G401 (cell line): ENCODE measurements at places on chromosomes 7 and 10. TPM values are rescaled to one million over a fixed set of nuclear protein-coding genes. Genes with fewer than 3 reads are reported as not detected.

The HOXA4 gene
- not detected in 2 replicates for total RNA-seq

The FKBP6 gene
- not detected in 2 replicates for total RNA-seq

The PPP1R17 gene
- not detected in 2 replicates for total RNA-seq

The CPA5 gene
- total RNA-seq, result not detected in 2 replicates

The UROS gene
- 143 and 148 TPM in 2 replicates for total RNA-seq

The KCP gene
- 2.8 and 4.7 TPM in 2 replicates for total RNA-seq

The MEOX2 gene
- total RNA-seq, result not detected in 2 replicates

The SLC16A12 gene
- not detected in 2 replicates for total RNA-seq

The TRIL gene
- total RNA-seq, result not detected in 2 replicates

The SPDYE2B gene
- total RNA-seq, result not detected in 2 replicates

GRCh38 chr7:27150568-27151340, 1.6 kb downstream of the HOXA3 start:
- DNase-seq, result peak; percentile 51

DNA sequence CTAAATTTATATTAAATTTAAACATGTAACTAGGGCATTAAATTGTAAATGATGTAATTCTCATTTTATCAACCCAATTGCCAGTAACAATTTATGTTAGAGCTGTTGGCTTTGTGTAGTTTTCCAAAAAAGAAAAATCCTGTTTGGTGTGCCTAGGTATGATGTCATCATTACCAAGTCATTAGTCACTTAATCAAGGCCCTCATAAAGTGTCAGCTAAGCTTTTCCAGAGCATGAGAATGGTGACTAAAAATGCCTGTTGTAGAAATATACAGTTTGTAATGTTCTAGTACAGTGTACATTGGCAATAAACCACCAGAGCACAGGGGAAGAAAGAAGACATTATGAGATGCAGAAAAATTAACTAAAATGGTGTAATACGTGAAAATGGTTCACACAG, 593.8 kb upstream of the ANKRD30A start:
- DNase-seq, result no peak

- DNase-seq, result no peak
Measured at GRCh38 chr10:124219655-124220054, 126.3 kb upstream of the CHST15 start.

GRCh38 chr7:40219917-40220316, 85.1 kb downstream of the SUGCT start:
- DNase-seq, result no peak

GRCh38 chr10:105785721-105786120, 1144.6 kb downstream of the SORCS3 start:
- DNase-seq, result no peak

DNA sequence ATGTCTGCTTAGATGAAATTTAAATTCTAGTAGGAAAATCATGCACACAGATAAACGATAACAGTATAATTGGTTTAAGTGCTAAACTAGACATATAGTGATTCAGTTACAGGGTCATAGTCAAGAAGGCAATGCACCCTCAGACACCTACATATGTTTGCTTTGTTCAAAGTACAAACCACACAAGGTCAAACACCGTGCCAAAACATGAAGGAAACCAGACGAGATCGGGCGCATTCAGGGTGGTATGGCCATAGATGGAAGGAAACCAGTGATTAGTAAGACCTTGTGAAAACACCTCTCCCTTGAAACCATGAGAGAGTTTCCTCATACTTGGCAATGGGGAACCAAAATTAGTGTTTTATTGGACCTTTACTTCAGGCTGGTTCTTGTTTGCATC, 906.9 kb downstream of the PCDH15 start:
- no peak for DNase-seq

DNA sequence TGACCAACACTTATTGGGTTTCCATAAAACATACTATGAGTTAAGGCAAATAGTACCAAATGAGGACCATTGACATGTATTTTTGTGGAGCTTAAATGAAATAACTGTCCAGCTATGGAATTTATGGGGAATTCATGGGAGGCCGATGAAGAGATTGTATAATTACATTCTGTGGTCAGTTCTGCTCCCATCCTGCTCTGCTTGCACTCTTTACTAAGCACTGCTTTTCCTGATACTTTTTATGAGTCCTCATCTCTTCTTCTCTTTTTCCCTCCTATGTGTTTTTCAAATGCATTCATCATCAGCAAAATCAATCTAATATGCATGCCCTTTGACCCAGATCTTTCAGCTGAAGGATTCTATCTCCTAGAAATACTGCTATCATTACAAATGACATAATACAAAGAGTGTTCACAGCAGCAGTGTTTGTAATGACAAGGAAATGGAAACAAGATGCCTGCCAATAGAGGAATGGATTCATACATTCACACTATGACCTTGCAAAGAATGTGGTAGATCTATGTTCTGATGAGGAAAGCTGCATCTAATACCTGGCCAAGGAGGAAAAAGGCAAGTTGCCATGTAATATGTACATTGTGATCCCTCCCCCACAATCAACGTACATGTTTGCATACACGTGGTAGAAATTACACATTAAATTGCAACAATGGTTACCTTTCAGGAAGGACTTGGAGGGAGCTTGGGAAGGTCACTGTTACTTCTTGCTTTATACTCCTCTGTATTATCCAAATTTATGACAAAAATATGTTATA, 73.9 kb downstream of the PCGF5 start:
- no peak for DNase-seq

DNA sequence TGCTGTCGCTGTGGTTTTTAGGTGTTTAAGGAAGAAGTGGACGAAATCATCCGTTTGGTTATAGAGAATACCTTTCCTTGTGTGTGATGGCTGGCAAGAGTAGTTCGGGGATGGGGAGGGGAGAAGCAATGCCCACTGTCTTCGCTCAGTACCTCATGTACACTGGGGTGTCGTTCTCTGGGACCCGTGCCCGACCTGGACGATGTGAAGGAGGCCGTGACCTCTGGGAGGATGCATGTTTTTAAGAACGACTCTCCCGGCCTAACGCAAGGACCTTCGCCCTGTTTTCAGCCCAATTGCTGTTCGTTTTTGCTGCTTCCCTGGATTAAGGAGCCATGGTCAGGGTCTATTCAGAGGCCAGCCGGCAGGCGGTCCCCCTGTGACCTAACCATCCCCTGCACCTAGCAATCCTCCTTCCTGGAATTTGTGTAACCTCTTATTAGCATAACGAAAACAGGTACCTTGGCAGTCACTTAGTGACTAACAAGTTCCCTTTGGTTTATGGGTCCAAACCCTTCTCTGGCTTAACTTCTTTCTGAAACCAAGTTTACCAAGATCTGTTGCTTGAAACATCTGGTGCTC, 1.3 kb downstream of the NFE2L3 start:
- DNase-seq, result peak; percentile 12

DNA sequence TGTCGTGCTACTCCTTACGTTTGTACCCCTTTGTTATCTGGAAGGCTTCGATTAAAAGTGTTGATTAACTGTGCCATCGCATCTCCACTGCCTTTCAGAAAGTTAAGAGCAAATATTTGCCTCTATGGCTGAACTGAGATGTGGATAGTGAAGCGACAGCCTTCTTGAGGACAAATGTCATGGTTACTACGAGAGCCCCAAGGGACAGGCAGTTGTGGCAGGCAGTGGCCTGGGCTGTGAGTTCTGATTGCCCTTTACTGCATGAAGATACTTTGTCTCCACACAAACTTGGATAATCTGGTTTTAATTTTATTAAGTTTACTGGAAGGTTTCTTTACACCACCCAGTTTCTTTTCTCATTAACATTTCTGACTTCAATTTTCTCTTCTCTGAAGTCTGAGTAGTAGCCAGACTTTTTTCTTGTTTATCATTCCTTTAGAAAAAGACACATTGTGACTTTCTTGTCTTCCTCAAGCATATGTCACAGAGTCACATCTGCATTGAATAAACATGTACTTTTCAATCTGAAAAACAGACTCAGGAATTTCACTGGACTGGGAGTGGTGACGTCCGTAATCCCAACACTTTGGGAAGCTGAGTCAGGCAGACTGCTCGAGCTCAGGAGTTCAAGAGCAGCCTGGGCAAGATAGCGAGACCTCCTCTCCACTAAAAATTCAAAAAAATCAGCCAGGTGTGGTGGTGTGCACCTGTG, 1.5 kb downstream of the TAS2R41 start:
- DNase-seq, result no peak

GRCh38 chr7:129227646-129228578, 3.1 kb downstream of the AHCYL2 start:
- no peak for DNase-seq

GRCh38 chr10:37476285-37476684, 350.9 kb downstream of the ANKRD30A start:
- DNase-seq, result no peak

GRCh38 chr10:18140149-18140956, at the start of gene CACNB2:
Gene CACNB2 (plus strand): TSS chr10:18140424.
- peak; percentile 68 for DNase-seq

- no peak for DNase-seq
Measured at GRCh38 chr10:12252882-12253546, 57.0 kb downstream of the CDC123 start.

DNA sequence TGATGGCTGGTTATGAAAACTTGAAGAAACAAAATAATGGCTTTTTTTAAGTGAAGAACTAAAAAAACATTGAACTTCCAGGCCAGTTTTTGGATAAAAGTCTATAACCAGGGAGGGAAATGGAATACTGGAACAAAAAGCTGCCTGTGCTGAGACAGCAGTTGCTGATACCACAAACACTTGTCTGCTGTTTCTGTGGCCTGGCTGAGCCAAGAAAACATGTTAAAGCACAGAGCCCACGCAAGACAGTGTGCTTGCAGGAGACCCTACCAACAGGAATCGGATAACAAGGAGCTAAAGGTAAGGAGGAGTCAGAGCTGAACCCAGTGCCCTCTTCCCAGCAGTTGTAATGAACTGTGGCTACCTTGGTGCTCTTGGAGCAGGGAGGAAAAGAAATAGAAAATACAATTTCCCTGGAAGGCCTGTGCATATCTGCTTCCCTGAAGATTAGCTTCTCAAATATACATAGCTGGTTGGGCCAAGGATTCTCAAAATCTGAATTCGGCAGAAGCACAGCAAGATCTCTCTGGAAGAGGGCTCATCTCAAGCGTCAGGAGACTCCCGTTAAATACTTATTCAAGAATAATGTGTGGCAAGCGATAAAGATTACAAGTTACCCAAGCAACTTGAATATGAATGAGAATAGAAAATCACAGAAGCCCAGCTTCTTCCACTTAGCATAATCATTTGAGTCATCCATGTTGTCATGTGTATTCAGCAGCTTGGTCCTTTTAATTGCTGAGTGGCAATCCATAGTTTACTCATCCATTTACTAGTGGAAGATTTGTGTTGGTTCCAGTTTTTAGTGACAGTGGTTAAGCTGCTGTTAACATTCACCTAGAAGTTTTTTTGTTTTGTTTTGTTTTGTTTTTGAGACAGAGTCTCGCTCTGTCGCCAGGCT, 87.6 kb downstream of the NOD1 start:
- DNase-seq, result no peak

- no peak for DNase-seq
Measured at GRCh38 chr7:16649196-16649595, 3.2 kb downstream of the BZW2 start.

DNA sequence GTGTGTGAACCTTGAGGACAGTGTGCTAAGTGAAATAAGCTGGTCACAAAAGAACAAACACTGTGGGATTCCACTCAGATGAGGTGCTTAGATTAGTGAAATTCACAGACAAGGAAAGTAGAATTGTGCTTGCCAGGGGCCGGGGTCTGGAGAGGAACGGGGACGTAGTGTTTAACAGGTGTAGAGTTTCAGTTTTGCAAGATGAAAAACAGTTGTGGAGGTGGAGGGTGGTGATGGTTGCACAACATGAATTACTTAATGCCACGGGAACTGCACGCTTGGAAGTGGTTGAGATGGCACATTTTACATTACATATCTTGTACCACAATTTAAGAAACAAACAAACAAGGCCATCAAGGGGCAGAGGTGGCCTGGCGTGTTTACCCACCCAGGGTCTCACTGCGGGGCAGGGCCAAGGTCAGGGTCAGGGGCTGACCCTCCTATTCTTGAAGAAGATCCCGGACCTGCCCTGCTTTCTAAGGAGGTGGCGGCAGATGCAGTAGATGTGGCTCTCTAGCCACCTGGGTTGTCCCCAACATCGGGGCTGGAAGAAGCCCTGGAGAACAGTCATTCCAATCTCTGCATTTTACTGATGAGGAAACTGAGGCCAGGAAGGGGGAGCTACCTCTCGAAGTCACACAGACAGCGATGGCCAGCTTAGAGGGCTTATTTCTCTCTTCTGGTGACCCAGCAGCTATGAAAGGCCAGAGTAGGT, 91.5 kb upstream of the LRRC4 start:
- DNase-seq, result no peak

DNA sequence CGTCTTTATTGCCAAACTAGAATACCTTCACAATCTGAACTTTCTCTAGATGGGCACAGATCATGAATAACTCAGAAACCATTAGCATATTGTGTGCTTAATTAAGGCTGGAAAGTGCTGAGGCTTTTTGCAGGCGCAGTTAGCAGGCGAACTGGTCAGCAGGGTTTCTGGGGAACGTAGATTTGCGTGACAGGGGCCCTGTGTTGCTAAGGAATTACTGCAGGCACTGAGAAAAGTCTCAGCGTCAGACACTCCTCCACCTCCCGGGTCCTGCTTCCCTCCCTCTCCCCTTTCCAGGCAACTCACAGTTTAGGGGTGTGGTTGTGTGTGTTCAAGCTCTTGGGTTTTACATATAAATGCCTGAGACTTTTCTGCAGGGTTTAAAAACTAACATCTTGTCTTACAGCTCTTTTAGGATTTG, 2.2 kb downstream of the MAP3K8 start:
- DNase-seq, result peak; percentile 12

DNA sequence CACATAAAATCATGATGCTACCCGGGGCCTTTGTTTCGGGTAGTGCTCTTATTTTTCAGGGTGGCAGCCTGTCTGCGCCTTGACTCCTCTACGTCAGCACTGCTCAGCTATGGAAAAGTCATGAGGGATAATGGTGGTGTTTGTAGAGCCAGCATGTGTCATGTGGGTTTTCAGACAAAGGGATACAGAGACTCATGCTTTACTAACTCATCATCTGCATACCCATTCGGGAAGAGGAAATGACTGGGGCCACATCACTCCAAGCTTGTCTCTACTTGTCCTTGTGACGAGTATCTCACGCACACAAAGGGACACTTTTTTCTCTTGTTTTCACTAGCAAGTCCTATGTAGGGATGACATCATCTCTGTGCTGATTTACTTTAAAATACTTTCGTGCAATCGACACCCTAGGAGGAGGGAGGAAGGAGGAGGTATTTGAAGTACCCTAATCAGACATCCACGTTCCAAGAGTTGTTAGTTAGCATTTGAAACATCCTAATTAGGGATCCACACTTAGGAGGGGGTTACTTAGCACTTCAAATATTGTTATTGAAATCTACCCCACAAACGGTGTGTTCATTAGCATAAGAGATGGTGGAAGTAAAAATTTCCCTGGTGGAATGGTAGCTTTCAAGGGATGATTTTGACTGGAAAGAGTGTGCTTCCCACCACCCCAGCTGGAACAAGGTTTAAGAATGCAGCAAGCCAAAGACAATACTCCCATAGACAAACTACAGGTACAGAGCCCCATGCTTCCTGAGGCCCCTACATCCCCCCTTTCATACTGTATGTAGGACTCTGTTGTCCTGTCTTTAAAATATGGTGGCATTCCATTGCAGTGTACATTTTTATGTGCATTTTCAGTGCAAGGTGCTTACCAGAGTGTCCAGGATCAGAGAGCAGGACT, 52.0 kb downstream of the THNSL1 start:
- no peak for DNase-seq

GRCh38 chr7:139896831-139897230, 67.8 kb downstream of the TBXAS1 start:
- DNase-seq, result no peak
